ENCODE measurements at places on chromosomes 5 and 9.

DNA sequence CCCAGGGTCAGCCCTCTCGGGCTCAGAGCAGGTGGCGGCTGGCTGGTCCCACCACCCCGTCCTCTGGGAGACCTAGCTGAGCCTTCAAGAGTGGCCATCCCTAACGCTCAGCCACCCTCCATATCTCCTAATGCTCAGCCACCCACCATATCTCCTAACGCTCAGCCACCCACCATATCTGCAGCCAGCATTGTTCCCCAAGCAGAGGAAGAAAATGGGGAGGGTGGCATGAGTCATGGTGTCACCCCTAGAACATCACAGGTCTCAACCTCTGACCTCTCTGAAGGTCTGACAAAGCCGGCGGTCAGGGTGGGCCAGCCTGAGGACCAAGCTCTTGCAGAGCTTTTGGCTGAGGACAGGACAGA is 14.7 kb downstream of the LHX3 start:
- no peak for DNase-seq

DNA sequence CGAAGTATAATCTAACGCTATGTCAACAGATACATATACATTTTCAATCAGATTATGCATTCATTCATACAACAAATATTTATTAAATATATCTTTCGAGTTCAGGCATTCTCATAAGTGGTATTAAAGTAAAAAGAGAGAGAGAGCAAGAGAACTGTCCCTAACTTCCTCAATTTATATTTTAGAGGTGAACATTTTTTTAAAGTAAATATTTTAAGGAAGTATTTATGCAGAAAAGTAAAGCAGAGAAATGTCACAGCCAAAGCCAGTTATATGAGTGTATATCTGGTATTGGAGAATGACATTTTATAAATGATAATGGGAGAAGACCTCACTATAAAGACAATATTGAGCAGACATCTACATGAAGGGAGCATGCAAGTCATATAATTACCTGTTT is 667.3 kb upstream of the CDH9 start:
- no peak for DNase-seq

GRCh38 chr5:173751266-173751600 is 134.8 kb upstream of the BOD1 start:
- DNase-seq, result no peak

DNA sequence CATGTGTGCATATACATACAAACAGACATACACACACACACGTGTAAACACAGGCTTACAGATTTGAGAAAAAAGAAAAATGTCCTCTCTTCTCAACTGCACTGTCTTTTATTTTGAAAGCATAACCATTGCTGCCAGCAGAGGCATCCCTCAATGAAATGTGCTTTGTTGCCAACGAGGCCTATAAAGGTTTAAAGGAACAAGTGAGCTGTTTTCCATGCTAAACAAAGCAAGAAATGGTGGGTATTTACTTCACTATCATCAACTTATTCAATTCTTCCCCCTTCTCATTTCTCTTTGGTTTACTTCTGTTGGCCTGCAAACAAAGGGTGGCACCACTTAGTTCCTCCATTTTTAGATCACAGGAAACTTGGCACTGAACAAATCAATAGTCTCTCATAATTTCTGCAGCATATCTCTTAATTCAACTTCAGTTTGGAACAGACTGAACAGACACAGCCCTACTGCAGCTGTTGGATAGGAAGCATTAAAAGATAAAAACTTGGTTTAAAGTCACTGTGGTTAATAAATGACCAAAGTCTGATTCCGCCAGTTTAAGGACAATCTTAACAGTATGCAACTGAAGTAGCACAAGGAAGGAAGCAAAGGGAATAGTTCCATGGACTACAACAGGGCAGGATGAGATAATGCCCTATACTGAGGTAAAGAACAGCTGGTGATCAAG is 21.7 kb downstream of the TTC33 start:
- no peak for DNase-seq

DNA sequence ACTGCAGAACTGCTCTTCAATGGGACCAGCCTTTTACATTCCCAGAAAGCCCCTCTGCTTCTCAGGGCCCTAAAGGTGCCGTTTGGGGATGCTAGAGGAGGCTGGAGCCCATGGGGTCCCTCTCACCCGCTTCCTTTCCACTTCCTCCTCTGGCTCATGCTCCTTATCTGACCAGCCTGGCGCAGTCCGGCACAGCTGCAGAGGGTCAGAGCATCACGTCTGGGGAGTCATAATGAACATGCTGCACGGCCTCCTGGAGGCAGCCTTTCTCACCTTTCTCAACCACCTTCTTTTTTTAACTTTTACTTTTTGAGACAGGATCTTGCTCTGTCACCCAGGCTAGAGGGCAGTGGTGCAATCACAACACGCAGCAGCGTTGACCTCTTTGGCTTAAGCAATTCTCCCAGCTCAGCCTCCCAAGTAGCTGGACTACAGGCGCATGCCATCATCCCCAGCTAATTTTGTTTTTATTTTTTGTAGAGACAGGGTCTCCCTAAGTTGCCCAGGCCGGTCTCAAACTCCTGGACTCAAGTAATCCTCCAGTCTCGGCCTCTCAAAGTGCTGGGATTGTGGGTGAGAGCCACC is 15.1 kb upstream of the TCF7 start:
- DNase-seq, result no peak

Data from anterior cingulate cortex (tissue), 58 donors.